BJ (cell line): ENCODE measurements at places on chromosomes 12 and 14.

GRCh38 chr14:83960832-83961512, 1569.0 kb upstream of the FLRT2 start:
- no peak for DNase-seq

GRCh38 chr12:115004470-115005146, 320.6 kb upstream of the TBX3 start:
- DNase-seq = no peak

DNA sequence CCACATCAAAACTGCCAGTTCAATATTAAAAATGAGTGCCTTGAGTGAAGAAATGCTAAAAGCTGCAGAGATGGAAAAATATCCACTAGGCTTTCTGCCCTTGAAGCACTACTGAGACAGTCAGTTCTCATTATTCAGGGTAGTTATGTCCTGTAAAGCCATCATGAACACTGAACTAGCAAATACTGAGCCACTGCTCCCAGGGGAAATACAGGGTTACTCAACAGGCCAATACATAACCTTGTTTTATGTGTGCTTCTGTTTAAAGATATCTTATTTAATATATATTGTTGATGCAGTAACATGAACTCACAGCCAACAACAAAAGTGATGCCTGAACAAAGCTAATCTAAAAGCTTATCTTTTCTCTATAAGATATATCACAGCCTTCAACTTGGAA, 3.3 kb downstream of the RAD52 start:
- DNase-seq = no peak

DNA sequence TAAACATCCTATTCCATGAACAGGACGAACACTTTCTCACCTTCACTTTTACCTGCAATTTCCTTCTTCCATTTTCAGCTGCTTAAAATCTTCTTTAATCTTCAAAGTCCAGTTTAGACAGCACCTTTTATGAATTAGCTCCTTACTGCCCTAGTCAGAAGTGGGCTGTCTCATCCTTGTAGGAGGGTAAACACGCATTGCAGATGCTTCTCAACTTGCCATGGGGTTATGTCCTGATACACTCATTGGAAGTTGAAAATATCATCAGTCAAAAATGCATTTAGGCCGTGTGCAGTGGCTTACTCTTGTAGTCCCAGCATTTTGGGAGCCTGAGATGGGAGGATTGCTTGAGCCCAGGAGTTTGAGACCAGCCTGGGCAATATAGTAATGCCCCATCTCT, 35.2 kb downstream of the HMGA2 start:
- no peak for DNase-seq

- DNase-seq = no peak
Observed at GRCh38 chr12:42683933-42684801, 94.6 kb upstream of the PRICKLE1 start.

DNA sequence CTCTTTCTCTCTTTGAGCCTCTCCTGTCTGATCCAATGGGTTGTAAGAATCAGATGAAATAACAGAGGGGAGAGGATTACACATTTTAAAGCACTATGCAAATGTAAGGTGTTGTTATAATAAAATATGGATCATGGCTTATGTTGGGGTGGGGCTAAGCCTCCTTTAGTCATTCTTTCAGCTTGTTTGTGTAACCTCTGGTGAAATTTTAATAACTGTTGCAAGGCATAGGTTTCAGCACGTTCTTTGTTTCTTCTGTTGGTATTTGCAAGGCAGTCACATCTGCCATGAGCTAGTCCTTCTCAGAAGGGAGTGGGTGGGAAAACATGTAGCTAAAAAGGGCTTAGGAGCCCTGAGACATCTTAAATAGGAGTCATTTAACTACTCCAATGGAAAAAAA, 74.8 kb upstream of the FRMD6 start:
- peak; percentile 55 for DNase-seq

- no peak for DNase-seq
Observed at GRCh38 chr14:89226801-89227495, 190.1 kb downstream of the FOXN3 start.

DNA sequence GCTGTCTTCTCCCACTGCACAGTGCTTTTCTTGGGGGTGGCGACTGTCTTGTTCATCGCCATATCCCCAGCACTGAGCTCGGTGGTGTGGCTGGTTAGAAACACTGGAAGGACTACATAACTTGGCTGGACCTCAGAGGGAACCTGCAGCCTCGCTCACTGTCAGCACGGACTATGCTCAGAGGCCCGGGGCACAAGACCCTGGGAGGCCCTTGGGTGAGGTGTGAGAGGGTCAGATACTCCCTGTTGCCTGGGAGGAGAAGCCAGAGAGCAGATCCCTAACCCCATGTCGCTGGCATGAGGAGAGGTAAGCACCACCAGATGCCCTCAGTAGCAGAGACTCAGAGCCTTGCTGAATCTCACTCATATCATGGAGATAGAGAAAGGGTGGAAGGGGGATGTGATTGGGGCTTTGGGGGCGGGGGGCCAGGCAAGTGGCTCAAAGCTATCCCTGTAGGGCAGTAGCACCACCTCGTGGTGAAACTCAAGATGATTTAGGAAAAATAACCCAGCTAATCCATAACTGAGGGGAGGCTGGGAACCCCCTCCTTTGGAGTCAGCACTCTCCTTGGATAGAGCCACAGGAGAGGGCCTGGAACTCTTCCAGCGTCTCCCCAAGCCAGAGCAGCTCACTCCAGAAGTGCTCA, 18.7 kb upstream of the HDAC7 start:
- DNase-seq = no peak

DNA sequence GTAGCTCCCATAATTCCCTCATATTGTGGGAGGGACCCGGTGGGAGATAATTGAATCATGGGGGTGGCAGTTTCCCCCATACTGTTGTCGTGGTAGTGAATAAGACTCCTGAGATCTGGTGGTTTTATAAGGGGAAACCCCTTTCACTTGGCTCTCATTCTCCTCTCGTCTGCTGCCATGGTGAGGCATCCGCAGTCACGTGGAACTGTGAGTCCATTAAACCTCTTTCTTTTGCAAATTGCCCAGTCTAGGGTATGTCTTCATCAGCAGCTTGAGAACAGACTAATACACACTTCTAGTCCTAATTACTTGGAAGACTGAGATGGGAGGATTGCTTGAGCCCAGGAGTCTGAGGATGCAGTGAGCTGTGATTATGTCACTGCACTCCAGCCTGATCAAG, 64.4 kb downstream of the TMX1 start:
- no peak for DNase-seq

DNA sequence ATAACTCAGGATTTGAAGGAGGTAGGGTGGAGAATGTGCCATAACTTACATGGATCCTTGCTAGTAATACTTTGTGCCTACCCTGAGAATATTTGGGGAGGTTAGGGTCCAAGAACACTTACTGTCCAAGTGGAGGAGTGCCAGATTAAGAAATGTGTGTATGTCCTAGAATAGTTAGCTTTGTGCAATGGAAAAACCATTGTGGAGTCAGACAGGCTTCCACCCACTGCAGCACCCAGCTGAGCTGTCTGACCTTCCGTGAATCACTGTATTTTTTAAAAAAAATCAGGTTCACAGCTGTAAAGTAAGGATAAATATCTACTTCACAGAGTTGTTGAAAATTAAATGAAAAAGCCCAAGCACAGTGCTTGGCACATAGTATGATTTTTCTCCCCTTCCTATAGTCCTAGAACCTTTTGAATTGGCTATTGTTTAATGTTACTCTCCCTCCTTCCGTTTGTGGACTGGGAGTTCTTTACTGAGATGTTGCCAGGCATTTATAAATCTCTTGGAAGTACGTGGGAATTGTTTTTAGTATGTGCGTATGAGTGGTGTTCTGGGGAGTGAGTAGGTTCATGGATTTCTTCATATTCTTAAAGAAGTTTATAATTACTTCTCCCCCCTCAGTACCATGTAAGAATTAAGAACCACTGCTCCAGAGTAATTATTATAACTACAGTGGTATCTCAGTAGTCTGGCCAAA, 9.2 kb downstream of the RAB21 start:
- no peak for DNase-seq

- no peak for DNase-seq
Observed at GRCh38 chr12:125192690-125193221, 127.5 kb downstream of the AACS start.
